ENCODE measurements at places on chromosomes 16 and 17.
A peak's percentile ranks its signal among the peaks of the same experiment; 100 is the strongest.

DNA sequence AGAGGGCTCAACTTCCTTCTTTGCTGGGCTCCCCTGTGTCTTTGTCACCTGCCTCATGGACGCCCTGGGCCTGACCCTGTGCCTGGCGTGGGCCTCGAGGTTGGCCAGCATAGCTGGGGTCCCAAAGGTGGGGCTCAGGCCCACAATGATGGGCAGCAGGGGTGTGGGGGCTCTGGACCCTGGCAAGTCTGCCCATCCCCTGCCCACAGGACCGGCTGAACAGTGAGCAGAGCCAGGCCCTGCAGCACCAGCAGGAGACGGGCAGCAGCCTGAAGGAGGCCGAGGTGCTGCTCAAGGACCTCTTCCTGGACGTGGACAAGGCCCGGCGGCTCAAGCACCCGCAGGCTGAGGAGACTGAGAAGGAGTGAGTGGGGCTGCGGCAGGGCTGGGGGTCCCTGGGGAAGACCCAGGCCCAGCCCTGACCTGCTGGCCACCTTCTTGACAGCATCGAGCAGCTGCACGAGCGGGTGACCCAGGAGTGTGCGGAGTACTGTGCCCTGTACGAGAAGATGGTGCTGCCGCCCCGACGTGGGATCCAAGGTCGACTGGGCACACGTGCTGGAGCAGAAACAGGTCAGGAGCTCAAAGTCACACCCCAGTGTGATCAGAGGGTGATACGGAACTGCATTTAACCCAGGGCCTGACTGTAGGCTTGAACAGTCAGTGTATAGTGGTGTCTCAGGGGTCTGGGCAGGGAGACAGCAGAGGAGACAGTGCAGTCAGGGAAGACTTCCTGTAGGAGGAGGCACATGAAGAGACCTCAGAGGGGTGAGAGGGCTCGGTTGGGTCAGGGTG is 3.8 kb downstream of the EVPLL start:
- DNase-seq: no peak

GRCh38 chr16:75811020-75811634 is 84.8 kb upstream of the CPHXL start:
- DNase-seq: no peak

DNA sequence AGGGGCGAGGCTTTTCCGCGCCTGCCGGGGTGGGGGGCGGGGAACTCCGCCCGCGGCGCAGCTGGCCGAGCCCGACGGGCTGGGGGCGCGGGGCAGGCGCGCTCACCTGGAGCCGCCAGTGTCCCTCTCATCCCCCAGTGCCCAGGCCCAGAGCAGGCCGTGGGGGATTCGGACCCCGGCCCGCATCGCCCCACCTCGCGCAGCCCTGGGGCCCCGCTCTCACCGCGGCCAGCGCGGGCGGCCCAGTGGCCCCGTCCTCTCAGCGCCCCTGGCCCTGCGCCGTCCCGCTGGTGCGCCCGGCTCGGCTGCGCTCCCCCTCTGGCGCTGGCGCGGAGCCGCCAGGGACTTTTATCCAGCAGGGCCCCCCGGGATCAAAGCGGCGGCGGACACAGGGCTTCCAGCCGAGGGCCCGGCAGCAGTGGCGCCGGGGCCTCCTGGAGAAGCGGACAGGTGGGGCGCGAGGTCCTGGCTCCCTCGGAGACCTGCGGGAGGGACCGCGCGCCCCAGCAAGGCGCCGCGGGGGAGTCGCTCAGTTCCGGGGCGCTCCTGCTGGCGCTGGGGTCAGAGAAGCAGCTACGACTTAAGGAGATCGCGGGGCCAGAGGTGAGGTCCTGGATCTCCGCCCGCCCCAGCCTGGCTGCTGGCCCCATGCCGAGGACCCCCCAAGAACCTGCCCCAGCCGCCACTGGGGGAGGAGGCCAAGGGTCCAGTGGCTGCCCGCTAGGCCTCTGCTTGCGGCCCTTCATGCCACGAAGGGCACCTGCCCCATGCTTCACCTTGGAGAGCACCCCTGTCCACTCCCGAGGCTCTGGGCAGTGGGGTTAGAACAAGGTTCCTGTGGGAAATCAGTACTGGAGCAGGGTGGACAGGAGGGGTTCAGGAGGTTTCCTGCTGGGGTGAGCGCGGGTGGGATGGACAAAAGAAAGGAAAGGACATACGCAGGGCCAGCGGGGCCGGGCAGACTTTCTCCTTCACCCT is 823 bp upstream of the NOTUM start:
- no peak for DNase-seq

- DNase-seq: no peak
Measured at GRCh38 chr16:8571061-8571596, 19.2 kb downstream of the TMEM114 start.

GRCh38 chr17:44911133-44912001 is 3.9 kb downstream of the GFAP start:
- DNase-seq: no peak

DNA sequence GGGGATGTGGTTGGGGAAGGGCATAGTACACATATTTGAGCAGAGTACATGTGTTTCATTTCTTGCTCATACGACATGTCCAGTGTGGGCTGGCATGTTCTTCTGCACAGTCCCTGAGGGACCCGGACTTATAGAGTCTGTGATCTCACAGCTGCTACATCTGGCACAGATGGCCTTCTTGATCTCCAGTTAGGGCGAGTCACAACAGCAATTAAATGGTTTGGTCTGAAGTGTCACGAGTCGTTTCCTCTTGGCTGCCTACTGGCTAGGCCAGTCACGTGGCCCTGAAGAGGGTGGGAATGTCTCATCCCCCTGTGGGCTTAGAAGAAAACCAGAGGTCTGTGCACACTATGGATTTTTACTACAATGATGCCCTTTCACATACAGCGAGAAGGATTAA is 443.6 kb downstream of the WWOX start:
- DNase-seq: no peak

- DNase-seq: no peak
Measured at GRCh38 chr16:4376893-4377572, 5.4 kb downstream of the VASN start.

DNA sequence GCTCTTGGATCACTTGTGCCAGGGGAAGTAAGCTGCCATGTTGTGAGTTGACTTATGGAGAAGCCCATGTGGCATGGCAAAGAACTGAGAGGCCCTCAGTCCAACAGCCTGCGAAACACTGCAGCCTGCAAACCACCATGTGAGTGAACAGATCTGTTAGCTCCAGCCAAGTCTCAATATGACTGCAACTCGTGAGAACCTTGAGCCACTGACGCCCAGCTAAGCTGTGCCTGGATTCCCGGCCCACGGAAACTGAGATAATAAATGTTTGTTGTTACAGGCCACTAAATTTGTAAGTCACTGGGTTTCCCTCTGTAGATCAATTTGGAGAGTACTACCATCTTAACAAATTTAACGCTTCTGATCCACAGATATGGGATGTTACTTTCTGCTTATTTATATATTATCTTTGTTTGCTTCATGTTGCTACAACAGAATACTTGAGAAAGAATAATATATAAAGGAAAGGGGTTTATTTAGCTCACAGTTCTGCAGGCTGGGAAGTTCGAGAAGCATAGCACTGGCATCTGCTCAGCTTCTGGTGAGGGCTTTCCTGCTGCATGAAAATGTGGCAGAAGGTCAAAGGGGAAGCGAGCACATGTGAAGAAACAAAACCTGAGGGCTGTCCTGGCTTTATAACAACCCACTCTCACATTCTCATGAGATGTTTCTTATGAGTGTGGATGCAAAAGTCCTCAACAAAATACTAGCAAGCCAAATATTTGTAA is 29.4 kb upstream of the ATP2A3 start:
- no peak for DNase-seq

GRCh38 chr17:21377705-21378396 is 1.7 kb downstream of the KCNJ12 start:
- no peak for DNase-seq

DNA sequence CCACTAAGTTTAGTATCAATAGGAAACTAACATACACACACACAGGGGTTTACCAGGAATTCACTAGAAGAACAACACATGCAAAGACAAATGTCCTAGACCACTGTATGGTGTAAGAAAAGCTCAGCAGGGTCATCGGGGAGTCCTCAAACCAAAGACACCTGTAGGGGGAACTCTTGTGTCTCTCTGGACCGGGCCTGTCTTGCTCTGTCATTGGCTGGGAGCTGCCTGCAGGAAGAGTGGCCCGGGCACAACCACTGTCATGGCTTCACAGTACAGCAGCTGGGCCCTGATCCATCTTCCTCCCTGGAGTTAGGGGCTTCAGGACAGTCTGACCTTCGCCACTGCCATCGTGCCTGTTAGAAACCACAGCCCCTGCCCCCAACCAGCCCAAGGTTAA is 263.6 kb upstream of the DYNLRB2 start:
- DNase-seq: no peak

DNA sequence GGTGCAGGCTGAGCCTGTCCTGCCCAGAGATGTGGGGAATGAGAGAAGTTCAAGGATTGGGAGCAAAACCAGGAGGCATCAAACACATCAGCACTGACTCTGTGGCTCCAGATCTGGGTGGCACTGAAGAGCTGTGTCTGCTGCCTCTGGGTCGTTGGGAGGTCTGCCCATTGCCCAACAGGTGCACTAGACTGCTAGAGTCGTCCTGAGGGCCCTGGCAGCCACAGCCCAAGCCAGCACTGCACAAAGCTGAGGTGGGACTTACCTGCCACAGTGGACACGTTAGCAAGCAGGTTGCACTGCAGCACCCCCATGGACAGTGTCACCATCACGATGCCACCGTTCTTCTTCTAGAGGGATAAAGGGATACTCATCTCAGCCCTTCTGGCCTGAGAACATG is 3.3 kb downstream of the DPEP3 start:
- no peak for DNase-seq

- DNase-seq: no peak
Measured at GRCh38 chr17:28001149-28001548, 41.3 kb upstream of the NLK start.

- DNase-seq: no peak
Measured at GRCh38 chr17:4406386-4406785, 27.4 kb upstream of the SPNS3 start.

- DNase-seq: no peak
Measured at GRCh38 chr17:16044487-16044886, 44.9 kb downstream of the TTC19 start.

GRCh38 chr16:2516391-2517240 is 2.9 kb downstream of the ATP6V0C start:
- DNase-seq: no peak

DNA sequence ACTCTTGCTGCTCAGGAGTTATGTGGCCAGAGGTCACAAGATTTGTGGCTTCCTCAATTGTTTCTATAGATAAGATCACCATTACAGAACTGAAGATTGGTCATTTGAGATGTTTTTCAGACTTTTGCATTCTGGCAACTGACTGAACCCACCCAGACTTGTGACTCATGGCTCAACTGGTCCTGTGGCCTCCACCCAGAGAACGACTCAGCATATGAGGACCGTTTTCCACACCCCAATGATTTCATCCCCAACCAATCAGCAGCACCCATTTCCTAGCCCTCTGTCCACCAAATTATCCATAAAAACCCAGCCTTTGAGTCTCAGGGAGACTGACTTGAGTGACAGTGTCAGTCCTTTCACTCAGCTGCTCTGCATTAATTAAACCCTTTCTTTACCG is 143.2 kb upstream of the ASIC2 start:
- DNase-seq: no peak

- DNase-seq: no peak
Measured at GRCh38 chr17:79738643-79739042, 7.9 kb downstream of the ENPP7 start.

DNA sequence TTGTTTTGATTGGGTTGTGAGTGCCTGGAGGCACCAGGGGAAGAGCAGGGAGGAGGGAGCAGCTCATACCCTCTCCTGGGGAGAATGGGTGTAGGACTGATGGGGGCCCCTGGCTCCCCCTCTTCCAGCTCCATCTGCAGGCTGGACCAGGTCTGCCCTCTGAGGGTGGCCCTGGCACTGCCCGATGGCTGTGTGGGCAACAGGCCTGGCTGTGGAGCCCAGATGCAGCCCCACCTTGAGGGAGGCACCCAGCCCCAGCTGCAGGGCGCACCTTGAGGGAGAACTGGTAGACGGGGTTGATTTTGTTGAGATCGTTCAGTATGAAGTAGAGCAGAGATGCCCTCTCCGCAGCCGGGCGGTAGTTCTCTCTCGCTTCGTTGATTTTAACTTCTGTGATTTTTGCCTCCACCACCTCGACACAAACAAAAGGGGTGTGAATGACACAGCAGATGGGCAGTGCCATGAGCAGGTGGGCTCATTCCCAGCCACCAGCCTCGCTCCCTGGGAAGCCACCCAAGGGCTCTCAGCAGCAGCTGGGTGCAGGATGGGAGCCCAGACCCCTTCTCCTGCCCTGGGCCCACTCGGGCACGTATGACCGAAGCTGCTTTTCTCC is 71.6 kb downstream of the PGS1 start:
- DNase-seq: no peak

DNA sequence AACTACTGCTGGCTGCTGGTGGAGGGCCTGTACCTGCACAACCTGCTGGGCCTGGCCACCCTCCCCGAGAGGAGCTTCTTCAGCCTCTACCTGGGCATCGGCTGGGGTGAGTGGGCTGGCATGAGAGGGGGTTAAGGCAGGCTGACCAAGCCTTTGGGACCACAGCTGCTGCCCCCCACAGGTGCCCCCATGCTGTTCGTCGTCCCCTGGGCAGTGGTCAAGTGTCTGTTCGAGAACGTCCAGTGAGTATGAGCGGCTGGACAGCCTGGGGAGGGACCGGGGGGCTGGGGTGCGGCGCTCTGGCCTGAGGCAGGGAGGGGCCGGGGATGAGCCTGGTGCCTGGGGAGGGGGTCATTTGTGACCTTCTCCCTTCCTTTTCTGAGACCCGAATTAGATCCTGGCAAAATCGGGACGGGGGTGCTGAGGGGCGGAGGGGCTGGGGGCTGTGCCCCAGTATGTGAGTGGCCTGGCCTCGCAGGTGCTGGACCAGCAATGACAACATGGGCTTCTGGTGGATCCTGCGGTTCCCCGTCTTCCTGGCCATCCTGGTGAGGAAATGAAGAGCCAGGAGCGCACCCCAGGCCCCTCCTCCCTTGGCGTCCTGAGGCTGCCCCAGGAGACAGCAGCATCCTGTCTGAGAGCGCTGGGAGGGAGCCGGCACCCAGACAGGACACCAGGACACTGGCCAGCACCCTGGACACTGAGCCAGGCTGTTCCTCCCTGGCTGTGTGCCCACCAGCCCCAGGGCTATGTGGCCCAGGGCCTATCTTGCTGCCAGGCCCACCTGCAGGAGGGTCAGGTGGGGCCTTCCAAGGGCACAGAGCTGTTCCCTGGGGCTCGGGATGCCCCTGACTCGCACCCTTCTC is 8.0 kb downstream of the GCGR start:
- no peak for DNase-seq

- peak; percentile 86 for DNase-seq
Measured at GRCh38 chr17:41738077-41738800, 3.8 kb upstream of the HAP1 start.

All from LoVo (cell line).